ENCODE measurements at places on chromosomes 4 and X.

GRCh38 chrX:30649859-30650258, 3.4 kb upstream of the GK start:
- no peak for DNase-seq

- DNase-seq: no peak
Observed at GRCh38 chrX:100070334-100070849, 339.7 kb downstream of the PCDH19 start.

GRCh38 chr4:1199556-1200331, 27.4 kb upstream of the SPON2 start:
- DNase-seq: no peak

DNA sequence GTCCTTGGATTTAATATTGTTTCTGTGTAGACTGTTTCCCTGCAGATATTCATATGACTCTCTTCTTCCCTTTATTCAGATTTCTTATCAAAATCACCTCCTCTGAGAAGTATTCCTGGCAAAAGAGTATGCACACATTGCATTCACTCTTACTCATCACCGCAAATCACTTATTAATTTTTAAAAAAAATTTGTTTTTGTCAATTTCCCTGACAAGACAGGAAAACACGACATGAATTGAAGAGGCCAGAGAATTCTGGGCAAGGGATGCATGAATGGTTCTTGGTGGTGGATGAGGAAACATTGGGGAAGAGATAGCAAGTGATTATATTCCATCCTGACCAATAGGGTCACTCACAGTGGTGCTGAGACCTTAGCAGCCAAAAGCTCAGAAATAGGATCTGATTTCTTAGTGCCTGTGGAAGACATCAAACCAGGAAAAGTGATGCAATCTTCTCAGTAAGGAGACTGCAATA, 522.5 kb upstream of the AGA start:
- no peak for DNase-seq

DNA sequence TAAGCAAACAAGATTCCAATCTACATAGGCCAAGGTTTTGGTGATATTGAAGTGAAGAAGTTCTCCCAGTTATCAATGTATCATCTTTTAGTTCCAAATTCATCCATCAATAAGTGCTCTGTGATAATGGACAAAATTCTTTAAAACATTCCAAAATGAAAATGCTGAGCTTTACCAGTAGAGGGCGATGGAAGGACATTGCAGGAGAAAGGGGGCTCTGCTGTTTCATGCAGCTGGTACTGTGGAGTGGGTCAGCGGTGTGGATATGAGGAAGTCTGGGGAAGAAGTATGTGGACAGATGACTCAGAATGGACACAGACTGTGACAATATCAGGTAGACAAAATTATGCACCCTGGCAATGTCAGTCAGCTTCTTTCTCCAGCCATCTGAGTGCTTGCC, 46.6 kb upstream of the HS6ST2 start:
- no peak for DNase-seq

- DNase-seq: peak; percentile 51
Observed at GRCh38 chr4:138406876-138407275, 164.7 kb upstream of the SLC7A11 start.

DNA sequence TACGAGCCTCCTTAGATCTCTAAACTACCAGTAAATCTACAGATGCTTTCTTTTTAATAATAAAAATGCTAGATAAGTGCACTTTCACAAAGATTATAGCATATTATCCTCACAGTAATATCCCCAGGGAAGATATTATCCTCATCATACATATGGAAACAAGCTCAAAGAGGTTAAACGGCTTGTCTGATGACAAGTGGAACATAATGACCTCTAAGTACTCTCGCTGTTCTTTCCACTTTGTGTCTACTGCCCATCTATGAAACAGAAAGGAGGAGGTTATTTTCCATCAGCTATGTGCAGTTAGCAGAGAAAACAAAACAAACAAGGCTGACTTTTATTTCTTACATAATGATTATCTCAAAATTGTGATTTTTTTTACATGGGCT, 42.8 kb upstream of the PRDM8 start:
- no peak for DNase-seq

DNA sequence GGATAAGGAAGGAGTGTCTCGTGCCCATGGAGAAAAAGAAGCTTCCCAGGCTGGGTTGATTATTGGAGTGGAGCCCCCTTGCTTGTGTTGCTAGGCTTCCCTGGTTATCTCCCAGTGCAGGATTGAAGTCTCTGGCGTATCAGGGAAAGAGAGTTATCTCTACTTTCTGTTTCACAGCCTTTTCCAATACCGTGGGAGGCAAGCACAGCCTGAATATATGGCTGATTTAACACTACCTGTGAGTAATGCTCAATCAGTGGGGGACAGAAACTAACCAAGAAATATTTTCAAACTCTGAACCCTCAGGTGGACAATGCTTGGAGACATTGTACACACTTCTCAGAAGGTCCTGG, 65.2 kb downstream of the SERPINA7 start:
- DNase-seq: no peak

GRCh38 chrX:69724307-69724706, 108.4 kb downstream of the EDA start:
- no peak for DNase-seq

GRCh38 chr4:86569103-86569870, 24.8 kb upstream of the PTPN13 start:
- DNase-seq: no peak

DNA sequence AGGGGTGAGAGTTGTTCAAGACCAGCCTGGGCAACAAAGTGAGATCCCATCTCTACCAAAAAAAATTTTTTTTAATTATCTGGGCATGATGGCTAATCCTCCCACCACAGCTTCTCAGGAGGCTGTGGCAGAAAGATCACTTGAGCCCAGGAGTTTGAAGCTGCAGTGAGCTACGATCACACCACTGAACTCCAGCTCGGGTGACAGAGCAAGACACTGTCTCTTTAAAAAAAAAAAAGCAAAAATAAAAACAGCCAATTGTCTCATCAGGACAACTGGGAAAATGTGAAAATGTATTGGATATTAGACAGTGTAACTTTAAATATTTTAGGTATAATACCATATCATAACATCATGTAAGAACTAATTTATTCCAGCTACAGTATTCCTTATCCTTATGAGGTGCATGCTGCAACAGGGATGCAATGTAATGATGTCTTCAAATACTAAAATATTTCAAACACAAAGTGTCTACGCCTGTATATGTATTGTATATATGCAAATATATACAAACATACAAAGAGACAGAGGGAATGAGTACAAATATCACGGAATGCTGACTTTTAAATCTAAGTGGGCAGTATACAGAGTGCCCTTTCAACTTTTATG, 17.2 kb downstream of the FAM13A start:
- DNase-seq: no peak

- DNase-seq: no peak
Observed at GRCh38 chr4:74878323-74878722, 54.6 kb upstream of the PARM1 start.

DNA sequence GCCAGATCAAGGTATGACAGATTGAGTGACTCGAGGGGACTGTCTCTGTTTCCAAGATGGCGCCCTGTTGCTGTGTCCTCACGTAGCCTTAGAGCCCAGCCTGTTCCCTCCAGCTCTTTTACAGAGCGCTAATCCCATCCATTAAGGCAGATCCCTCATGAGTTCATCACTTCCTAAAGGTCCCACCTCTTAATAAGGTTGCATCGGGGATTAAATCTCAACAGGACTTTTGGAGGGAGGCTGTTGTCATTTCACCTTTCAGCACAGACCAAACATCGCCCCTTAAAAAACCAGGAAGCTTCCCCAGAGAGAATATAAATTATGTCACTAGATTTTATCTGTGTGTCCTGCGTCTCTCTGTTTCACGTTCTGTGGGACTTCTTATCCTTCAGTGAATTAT, 32.6 kb upstream of the DHRSX start:
- DNase-seq: no peak

GRCh38 chr4:107129076-107129475, 93.0 kb upstream of the DKK2 start:
- DNase-seq: no peak

- DNase-seq: no peak
Observed at GRCh38 chrX:31117266-31117665, 45.4 kb upstream of the FTHL17 start.

DNA sequence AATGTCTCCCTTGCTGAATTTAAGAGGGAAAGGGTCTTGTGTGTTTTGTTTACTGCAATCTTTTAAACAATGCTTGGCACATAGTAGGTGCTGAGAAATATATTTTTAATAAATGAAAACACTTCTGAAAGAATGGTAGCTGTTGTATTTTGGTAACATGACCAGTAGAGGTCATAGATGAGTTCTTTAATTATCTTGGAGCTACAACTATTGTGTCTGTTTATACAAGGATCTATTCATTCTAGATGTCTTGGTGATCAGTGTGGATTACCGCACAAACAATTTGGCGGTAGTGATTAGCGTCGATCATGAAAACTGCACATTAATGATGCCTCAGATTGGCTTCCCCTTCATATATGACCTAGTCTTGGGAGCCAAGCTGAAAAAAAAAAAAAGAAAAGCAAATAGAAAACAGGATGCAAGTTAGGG, 21.4 kb upstream of the SCRG1 start:
- no peak for DNase-seq

DNA sequence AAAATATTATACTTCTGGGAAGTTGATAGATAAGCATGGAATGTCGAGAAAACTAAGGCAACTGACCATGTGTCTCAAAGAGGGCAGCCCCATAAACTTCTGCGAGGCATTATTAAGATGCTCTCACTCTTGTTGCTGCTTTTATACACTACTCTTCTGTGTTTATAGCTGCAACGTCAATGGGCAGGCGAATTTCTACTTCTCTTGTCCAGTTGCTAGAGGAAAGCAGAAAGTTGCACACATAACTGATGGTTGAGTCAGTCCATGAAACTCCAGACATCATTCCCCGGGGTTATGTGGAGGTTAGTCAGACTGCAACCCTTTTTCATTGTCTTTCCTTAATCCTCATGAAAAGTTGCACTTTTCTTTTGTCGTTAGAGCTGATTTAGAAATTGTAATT, 39.8 kb downstream of the VCX3B start:
- no peak for DNase-seq

- DNase-seq: no peak
Observed at GRCh38 chr4:87704001-87704400, 53.9 kb downstream of the DMP1 start.

- DNase-seq: no peak
Observed at GRCh38 chr4:25330335-25330734, 17.8 kb downstream of the ZCCHC4 start.

GRCh38 chr4:27087306-27088045, 226.8 kb downstream of the STIM2 start:
- no peak for DNase-seq

GRCh38 chrX:132592880-132593279, 104.0 kb upstream of the MBNL3 start:
- DNase-seq: no peak

- DNase-seq: no peak
Observed at GRCh38 chr4:9919047-9919446, 102.2 kb downstream of the SLC2A9 start.

- DNase-seq: no peak
Observed at GRCh38 chrX:17299206-17299605, 75.8 kb upstream of the NHS start.
